H4 (cell line): ENCODE measurements at places on chromosomes 3 and 15. TPM values are rescaled to one million over a fixed set of nuclear protein-coding genes. Genes with fewer than 3 reads are reported as not detected.

Gene ZKSCAN7
- total RNA-seq: 0.99 and 1.4 TPM in 2 replicates

Gene CPN2
- not detected in 2 replicates for total RNA-seq

Gene PTPRG
- 15.7 and 16.1 TPM in 2 replicates for total RNA-seq

Gene ADGRG7
- not detected in 2 replicates for total RNA-seq

Gene SPINK8
- not detected in 2 replicates for total RNA-seq

Gene GABRA5
- total RNA-seq: 0.04 and 0.25 TPM in 2 replicates

Gene GOLGA8T
- not detected in 2 replicates for total RNA-seq

Gene XIRP1
- not detected in 2 replicates for total RNA-seq

Gene CGNL1
- total RNA-seq: 0.41 and 0.43 TPM in 2 replicates

Gene RTP1
- total RNA-seq: 0.29 TPM in 1 of 2 replicates, not detected in the other

Gene FBXW12
- total RNA-seq: 0.08 TPM in 1 of 2 replicates, not detected in the other

Gene ACOX2
- 3.8 and 5.7 TPM in 2 replicates for total RNA-seq

Gene EPHA3
- total RNA-seq: 1.4 and 3.6 TPM in 2 replicates

Gene SI
- total RNA-seq: 0.04 TPM in 1 of 2 replicates, not detected in the other

Gene FAM3D
- total RNA-seq: 0.17 TPM in 1 of 2 replicates, not detected in the other

Gene SEMA5B
- not detected in 2 replicates for total RNA-seq

Gene KLF15
- total RNA-seq: 1.1 and 1.6 TPM in 2 replicates

Gene GPR62
- total RNA-seq: not detected in 2 replicates

Gene SOX14
- total RNA-seq: not detected in 2 replicates
